ENCODE measurements at places on chromosomes 3 and 15.
A peak's percentile ranks its signal among the peaks of the same experiment; 100 is the strongest.

- no peak for DNase-seq
These were observed 424.1 kb downstream of the FGF12 start for GRCh38 chr3:192303235-192303634.

- DNase-seq: no peak
These were observed 160.9 kb downstream of the TIGIT start for GRCh38 chr3:114454551-114455251.

- DNase-seq: no peak
These were observed 4.2 kb upstream of the BTLA start for GRCh38 chr3:112503304-112503972.

DNA sequence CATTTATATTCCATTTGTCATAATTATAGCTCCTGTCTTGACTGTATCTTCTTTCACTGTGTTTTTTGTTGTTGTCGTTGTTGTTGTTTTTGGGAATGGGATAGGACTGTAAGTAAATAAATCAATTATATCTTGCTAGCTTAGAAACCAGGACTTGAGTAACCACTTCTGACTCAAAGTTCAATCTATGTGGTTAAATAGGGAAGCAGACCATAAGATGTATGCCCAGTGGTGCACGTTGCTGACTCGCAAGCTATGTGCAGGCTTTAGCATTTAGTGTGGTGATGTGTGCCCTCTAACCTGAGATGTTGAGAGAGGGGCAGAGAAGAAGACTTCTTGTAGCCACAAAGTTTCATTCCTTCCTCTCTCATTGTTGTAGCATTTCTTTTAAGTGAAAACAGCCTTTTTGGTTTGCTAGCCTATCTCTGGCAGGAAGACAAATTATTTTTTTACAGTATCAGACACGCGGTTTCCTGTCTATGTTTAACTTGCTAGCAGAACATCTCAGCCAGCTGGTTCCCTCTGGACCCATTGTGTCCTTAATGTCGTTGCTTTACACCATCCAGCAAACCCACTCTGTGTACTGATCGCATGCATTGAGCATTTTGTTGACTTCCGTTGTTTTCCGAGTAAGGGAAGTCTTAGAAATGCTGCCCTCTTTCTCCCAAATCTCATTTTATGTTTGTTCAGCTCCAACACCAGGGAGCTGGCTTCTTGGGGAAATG is 52.1 kb downstream of the TGFBR2 start:
- peak; percentile 40 for DNase-seq

DNA sequence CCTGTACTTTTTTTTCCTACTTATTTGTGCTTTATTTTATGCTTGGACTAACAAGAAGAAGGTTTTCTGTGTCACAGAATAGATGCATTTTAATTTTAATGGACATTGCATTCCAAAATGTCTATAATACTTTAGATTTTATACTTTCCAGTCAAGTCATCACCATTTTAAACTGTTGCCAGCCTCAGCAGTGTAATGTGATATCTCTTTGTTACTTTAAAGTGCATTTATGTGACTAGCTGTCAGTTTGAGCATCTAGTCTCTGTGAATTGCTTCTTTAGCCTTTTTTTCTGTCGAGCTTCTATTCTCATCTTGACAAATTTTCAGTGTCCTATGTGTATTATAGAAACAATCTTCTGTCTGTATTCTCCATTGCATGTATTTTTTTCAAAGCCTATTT is 511.4 kb upstream of the CBLB start:
- no peak for DNase-seq

DNA sequence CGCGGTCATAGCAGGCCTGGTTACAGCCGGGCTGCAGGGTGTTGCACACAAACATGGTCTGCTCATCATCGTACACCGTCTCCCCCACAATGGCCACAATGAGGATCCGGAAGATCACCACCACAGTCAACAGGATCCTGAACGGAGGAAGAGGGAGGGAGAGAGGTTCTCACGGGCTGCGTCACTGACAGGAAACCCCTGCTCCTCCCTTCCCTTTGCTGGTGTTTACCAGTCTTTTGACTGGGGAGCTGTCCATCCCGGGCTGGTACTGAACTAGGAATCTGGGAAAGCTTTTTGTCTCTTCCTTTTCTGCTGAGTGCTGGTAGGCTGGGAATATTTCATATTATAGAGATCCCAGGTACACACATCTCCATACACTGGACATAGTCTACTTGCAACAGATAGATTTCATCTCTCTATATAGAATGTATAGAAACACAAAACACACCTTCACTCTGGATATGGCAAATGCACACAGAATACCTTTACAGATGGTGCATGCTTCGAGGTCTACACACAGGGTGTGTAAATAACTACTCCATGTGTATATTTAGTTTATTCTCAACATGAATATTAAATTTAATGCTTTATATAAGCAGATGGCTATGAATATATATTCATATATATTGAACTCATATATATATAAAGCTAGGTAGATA is 1.4 kb downstream of the GJD2 start:
- no peak for DNase-seq

- DNase-seq: no peak
These were observed 193.3 kb downstream of the ZBTB20 start for GRCh38 chr3:114953800-114954199.

DNA sequence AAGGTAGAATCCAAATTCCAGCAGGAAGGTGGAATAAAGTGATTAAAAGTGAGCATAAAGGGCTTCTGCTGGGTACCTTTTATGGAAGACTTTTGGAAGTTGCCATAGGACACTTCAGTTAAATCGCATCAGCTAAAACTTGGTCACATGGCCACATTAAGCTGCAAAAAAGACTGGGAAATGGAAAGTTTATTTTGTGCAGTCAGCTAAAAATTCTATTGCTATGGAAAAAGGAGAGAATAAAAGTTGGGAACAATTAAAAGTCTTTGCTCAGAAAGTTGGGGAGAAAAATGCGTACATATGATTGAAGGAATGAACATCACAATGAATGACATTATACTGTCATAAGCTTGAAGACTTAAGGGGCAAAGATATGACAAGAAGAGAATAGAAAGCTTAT is 49.3 kb downstream of the FGF7 start:
- no peak for DNase-seq

DNA sequence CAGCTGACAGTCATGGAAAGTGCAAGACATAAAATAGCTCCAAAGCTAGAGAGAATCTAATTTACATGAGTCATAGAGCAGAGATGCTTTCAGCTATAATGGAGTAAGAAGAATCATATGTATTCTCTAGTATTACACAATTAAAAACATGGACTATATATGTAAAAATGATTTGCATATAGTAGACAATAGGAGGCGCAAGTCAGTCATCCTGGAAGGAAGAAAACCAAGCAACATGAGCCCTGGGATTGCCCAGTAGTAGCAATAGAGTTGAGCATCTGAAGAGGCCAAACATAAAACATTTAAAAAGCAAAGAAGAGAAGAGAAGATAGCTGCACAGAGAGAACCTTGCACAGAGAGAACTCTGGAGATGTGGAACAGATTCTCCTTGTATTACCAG is 455.0 kb downstream of the EPHA3 start:
- no peak for DNase-seq

GRCh38 chr15:94404733-94405283 is 173.4 kb downstream of the MCTP2 start:
- no peak for DNase-seq

- no peak for DNase-seq
These were observed 3.3 kb downstream of the RNF13 start for GRCh38 chr3:149816311-149816710.

- DNase-seq: no peak
These were observed 77.4 kb downstream of the SNRK start for GRCh38 chr3:43363621-43364266.

GRCh38 chr3:158992463-158992862 is 190.6 kb downstream of the MFSD1 start:
- no peak for DNase-seq

DNA sequence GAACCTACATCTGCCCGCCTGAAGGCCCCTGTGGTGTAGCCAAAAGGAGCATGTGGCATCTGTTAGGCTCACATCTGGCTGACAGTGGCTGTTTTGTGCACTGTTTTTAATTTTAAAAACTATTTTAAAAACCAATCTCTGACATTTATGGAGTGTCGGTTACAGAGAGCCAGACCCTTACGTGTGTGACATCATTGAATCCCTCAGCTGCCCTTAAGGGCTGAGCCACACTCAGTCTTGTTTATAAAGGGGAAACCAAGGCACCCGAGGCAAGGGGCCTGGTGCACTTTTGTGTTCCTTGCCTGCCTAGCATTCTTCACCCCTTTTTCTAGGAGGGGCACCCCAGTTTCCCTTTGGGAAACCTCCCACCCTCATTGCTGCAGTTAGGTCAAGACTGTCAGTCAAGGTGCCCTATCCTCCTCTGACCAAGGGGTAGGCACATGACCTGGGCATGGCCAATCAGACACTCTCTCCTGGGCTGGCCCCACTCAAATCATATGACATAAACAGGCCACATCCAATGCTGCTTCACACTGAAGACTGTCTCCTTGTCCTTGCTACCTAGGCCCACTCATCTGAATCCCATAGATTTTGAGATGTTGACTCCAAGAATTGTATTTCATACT is 105.3 kb downstream of the LSM3 start:
- DNase-seq: no peak

DNA sequence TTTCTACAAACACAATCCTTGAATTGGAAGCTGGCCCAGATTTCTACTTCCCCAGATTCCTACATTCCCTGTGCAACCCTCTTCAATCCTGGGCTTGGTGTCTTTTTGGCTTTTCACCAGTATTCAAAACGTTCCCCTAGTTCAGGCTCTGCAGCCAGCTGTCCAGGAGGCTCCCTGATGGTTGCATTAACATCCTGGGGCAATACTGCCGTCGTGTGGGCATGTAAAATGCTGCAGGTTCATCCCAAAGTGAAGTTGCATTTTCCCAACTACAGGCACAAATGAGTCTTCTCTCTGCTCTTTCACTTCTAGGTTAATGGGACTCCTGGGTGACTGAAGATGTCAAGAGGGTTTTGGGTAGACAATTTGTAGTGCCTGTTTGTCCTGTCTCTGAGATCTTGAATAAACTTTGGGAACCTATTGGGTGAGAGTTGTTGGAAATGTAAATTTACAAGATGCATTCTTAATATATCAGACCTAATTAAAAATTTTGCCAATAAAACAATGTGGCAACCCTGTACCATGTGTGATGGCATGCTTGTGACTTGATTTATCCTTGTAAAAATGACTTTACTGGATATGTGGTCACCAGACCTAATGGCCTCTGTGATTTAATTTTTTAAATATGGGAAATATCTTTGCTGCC is 28.6 kb downstream of the SOX14 start:
- no peak for DNase-seq

GRCh38 chr15:31605467-31605931 is 278.9 kb downstream of the KLF13 start:
- no peak for DNase-seq

DNA sequence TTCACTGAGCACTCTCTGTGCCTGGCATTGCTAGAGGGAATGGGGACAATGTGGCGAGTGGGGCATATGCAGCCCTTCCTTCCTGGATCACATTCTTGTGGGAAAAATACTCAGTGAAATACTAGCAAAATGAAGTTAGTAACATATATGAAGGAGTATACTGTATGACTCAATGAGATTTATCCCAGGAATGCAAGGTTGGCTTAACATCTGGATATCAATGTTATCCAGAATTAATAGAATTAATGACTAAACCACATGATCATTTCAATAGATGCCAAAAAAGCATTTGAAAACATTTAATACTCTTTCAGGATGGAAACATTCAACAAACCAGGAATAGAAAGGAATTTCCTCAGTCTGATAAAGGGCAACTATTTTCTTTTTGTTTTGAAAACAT is 27.5 kb downstream of the AMOTL2 start:
- no peak for DNase-seq

DNA sequence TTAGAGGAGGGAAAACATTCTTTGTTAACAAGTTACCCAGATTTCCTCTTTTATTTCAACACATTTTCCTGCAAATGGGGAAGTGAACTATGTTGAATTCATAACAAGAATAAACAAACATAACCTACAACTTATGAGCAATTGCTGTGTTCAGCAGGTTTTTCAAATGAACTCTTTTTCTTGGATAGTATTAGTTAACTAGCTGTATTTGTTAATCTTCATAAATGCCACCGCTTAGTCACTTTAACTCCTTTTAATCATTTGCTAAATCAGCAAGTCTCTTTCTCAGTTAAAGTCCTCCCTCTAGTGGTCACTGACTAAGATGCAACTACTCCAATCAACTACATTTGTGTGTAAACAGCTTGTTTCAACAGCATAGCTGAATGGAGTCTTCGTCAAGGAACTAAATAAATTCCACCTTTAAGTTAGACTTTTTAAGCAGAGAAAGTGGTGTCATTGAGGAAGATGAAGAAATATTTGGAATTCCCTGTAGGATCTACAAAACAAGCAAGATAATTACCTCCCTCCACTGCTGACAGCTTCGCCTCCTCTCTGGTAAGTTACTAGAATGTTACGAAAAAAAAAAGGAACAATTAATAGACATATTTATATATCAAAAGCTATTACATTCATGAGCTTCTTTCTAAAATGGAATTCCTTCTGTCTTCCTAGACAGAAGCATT is 1122.0 kb downstream of the ROBO1 start:
- DNase-seq: no peak

DNA sequence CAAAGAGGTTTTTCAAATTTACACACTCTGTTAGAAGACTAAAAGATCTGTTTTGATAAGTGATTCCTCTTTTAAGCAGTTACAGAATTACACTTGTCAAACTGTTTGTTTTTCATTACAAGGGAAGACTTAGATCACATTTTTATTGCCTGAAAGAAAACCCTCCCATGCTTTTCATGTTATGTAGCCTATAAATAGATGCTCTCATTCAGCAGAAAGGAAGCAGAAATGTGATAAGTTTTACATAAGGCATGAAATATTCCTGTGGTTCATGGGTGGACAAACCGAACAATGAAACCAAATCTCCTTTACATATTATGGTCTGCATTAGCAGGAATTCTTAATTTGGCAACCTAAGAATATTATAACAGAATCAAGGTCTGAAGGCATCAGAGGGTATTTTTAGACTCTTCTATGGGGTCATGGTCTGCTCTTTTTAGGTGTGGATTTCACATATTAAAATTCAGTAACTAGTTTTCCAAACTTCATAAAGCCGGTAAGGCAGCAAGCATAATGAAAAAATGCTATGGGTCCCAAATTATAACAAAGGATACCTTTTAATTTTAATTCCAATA is 37.3 kb upstream of the FXR1 start:
- DNase-seq: no peak

- DNase-seq: no peak
These were observed 489.7 kb downstream of the MAGI1 start for GRCh38 chr3:65548848-65549625.

DNA sequence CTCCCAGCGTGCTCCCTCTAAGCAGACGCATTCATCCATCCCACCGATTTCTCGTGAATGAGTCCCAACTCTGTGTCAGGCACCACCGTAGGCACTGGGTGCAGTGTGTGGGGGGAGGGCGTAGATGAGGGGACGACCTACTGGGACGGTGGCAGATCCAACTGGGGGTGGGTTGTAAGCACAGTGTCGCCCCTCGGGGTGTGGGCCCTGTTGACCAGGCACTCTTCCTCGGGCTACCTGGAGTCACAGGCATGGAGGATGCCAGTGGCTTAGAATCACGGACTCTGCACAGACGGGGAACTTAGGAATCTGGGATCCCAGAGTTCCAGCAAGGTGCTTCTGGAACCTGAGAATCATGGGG is 66.2 kb downstream of the SLC6A6 start:
- DNase-seq: no peak

GRCh38 chr3:171177056-171177455 is 150.5 kb upstream of the SLC2A2 start:
- no peak for DNase-seq
